ENCODE measurements at places on chromosomes 2 and 18.

DNA sequence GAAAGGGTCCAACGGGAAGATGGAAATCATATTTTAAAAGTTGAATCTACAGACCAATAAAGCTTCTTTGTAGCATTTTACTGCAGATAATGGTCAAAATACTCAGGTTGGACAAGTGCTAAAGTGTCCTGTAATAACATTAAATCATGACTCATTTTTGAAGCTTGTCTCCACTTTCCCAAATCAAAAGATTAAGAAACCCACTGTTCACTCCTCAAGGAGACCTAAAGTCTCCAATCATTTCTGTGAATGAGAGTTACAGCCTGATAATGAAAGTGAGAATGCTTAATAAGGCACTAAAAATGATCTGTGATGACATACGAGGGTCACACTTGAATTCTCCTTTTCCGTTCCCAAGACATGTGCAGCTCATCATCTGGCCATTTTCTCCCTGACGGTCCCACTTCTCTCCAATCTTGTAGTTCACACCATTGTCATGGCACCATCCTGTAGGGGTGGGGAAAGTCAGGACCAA is 53.4 kb downstream of the ATIC start:
- no peak for DNase-seq

GRCh38 chr2:47265751-47266231 is 110.7 kb upstream of the STPG4 start:
- DNase-seq = peak; percentile 33

- DNase-seq = peak; percentile 2
Measured at GRCh38 chr18:79275992-79276391, 119.7 kb upstream of the NFATC1 start.

DNA sequence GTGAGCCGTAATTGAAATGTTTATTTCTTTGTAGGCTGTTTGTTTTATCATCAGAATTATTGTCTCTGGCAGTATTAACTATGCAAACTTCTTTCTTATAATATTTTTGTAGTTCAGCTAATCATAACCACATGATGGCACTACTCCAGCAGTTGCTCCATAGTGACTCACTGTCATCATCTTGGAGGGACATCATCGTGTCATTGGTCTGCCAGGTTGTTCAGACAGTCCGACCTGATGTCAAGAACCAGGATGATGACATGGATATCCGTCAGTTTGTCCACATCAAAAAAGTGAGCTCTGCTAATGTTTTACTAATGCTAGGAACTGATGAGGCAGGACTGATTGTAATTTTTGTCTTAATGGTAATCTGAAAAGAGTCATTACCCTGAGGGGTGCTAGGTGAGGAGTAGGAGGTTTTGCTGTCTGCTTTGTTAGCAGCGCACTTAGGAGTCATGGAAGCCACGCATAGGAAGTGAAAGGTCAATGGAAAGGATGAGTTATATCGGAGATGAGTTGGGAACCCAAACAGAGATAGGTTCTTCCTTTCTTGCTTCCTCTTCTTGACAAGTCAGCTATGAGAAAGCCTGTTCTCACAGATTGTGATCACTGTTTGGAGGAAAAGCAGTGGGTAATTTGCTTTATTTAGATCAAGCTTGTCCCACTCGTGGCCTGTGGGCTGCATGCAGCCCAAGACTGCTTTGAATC is 49.2 kb downstream of the PIKFYVE start:
- no peak for DNase-seq

- DNase-seq = no peak
Measured at GRCh38 chr2:45814951-45815621, 163.6 kb downstream of the PRKCE start.

GRCh38 chr2:59578349-59578748 is 975.1 kb downstream of the BCL11A start:
- DNase-seq = no peak
